CD4-positive, alpha-beta T cell treated with Interleukin-21 for 1 hour (primary cell): ENCODE measurements at places on chromosomes 5 and 9.

DNA sequence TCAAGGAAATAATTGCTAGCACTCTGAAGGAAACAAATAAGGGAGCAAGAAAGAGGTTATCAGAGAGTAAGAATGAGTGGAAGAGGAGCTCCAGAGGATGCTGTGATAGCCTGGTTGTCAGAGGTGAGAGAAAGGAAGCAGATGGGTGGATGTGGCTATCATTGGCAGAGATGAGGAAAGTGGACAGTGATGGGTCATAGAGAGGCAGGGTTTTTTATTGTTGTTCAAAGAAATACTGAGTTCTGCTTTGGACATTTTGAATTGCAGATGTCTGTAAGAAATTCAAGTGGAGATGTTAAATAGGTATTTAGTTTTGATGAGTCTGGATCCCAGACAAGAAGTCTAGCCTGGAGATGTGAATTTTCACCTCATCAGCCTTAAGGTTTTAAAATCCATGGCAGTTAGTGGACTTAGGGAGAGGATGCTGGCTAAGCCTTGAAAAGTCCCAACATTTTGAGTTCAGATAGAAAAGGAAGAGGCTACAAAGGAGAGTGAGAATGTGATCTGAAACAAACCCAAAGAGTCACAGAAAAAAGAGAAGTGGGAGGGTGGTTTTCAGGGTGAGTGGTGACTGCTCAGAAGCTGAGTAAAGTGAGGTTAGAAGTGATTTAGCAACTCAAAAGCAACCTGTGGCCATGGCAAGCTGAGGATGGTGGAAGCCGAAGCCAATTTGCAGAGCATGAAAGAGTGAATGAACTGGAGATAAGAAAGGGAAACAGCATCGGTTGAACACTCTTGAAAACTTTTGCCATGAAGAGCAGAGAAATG, 50.4 kb downstream of the PPIC start:
- no peak for DNase-seq

DNA sequence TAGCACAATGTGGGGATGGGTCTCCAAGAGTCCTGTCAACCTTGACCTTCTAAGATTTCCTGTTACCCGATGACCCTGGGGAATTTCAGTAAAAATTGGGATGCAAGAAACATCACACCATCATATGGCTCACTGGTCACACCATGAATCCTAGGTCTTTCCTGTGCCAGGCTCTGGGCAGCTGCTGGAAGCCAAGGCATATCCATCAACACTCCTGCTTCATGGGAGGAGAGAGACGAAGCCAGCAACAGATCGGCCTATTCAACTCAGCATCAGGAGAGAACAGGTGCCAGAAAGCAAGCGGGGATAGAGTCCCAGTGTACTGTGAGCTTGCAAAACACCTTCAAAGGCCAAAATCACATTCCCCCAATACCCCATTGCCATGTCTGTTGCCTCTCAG, 6.5 kb upstream of the NEK6 start:
- no peak for DNase-seq

GRCh38 chr9:121798941-121799340, 147.5 kb downstream of the DAB2IP start:
- no peak for DNase-seq

DNA sequence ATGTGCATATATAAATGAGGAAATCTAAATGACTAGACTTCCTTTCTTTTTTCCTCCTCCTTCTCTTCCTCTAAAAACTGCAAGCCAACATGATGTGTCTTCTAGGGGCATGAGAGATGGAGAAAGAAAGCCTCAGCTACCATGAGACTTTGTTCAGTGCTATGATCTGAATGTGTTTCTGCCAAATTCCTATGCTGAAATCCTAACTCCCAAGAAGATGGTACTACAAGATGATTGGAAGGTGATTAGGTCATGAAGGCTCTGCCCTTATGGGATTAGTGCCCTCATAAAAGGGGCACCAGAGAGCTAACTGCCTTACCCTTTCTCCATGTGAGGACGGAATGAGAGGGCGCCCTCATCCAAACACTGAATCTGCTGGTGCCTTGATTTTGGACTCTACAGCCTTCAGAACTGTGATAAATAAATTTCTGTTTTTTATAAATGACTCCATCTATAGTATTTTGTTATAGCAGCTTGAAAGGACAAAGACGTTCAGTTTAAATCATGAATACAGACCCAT, 72.2 kb upstream of the IL6ST start:
- DNase-seq: no peak

- DNase-seq: peak; percentile 75
These were observed 120.4 kb downstream of the RAPGEF6 start for GRCh38 chr5:131514316-131515283.

GRCh38 chr9:137368431-137369035, 54.4 kb downstream of the EXD3 start:
- DNase-seq: no peak

DNA sequence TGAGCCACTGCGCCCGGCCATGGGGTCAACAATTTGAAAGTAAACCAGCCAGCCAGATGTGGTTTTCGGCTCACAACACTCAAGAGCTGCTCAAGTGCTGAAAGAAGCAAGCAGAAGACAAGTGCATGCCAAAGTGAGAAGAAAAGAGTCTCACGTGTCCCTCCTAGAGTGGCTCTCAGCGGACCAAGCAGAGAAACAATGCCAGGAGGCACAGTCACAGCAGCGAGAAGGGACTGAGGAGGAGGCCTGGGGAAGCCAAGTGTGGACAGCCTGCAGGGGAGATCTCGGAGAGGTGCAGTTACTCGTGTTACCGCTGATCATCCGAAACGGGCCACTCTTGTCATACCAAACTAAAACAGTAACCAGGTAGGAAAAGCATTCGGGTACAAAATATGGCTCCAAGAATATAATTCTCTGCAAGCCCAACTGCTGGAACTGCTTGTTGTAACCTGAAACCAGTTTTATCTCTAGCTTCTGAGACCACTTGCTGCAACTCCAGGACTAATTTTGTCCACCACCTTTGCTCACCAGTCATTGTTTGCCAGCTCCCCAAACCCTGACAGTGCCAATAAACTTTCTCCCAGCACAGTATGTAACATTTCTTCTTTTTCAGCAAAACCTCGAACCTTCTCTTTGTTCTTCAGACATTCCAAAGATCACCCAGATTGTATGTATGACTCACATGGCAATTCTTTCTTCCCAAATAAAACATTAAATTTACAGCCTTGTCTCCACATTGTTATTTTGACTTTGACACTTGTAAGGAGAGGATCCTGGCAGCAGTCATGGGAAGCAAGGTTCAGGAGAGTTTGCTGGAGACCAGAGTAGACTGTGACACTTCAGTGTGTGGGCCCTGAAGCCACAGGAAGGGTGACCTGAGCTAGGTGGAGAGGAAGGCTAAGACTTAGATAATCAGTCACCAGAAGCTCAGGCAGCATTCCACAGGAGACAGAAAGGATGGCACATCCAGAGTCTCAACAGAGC, 6.3 kb downstream of the SLC35D2 start:
- DNase-seq: no peak

DNA sequence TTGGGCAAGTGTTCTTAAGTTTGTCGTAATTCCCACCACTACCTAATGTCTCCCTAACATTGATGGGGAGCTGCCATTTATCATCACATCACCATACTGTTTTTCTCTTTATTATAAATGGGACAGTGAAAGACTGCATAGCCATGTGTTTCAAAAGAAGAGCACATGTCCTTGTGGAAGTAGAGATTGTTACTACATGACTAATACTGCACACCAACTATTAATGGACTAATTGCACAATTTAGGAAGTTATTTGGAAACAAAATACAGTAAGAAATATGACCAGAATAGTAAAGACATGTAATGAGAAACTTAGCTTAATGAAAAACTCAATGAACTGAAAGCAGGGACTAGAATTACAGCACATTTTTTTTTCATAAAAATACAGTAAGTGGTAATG, 12.0 kb upstream of the ELOVL7 start:
- no peak for DNase-seq

- DNase-seq: no peak
These were observed 132.5 kb upstream of the FER start for GRCh38 chr5:108615216-108615615.

DNA sequence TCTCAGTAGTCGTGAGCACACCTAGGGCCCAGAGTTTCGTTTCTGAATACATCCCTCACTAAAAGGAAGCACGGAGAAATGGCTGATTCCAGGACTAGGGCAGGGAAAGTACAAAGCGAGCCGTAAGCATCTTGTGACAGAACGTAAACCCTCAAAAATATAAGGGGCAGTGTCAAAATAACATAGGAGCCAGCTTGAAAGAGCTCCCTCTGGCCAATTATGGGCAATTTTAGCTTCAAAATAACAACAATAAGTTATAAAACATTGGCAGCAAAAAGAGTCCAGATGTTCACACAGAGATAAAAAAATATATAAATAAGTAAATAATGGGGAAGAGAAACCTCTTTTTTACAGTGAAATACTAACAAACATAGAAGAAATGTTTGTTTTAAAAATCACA, 18.5 kb upstream of the GLIS3 start:
- no peak for DNase-seq

DNA sequence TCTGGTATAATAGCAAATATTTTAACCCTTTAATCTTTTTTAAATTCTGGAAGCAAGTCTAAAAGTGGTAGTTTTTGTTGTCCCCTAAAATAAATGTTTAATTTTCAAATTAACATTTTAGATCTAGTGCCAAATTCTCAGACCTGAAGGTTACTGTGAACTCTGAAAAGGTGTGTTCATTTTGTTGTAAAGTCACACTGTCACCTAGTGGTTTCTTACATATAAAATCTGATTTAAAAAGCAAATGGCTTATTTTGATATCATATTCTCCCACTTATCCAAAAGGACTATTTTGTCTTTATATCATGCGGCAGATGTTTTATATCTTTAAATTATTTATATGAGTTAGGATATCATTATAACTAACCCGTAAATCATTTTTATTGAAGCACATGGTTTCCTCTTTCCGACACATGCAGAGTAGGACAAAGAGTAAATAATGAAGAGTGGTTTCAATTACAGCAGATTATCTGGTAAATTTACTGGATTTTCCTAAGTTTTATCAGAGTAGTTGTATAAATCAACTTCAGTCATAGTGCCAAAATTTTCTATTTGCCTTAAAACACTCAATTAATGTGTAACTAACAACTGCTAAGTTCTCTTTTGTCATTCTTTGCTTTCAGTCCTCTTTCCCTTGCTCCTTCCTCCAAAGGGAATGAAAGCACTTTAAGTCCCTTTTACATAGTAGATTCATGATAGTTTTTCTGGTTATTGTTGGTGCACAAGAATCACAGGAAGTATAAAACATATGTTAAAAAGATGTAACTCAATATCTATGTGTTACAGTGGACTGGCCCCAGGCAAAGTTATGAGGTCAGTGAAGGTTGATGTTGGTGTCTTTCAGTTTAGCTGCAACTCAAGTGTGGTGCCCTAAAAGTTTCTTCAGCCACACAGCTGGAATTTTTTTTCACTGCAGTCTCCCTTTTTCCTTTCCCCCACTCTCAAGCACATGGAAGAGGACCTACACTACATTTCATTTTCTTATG, 189.6 kb downstream of the COX7C start:
- DNase-seq: no peak

GRCh38 chr5:32443145-32443540, 1.4 kb downstream of the ZFR start:
- DNase-seq: no peak

GRCh38 chr5:106418196-106418595, 1252.5 kb downstream of the EFNA5 start:
- no peak for DNase-seq

- peak; percentile 86 for DNase-seq
These were observed at the start of gene JMY for GRCh38 chr5:79235634-79236361. Gene JMY (plus strand): TSS chr5:79236131. CDS start chr5:79236651, 520 bp downstream.

GRCh38 chr5:131787736-131788135, 9.1 kb downstream of the FNIP1 start:
- DNase-seq: no peak

- DNase-seq: no peak
These were observed 341.4 kb upstream of the EDIL3 start for GRCh38 chr5:84725946-84726570.

- DNase-seq: no peak
These were observed 419.8 kb upstream of the KIF2A start for GRCh38 chr5:61886214-61886613.

DNA sequence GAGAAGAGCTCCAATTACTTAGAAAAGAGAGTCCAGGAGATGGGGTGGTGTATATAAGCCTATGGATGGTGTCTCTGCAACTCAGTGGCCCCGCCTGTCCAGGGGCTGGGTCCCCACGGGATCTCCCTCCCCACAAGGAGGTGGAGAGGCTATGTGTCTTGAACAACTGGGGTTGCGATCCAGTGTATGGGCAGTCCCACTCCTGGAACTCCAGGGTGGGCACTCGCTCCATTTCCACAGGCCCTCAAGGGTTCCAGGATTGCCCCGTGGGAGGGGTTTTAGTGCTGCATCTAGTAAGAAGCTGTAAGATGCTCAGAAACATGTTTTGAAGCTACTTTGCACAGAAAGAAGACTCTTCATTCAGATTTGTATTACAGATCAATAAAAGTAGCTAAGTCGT, 558 bp upstream of the SMAD5 start:
- DNase-seq: no peak

- no peak for DNase-seq
These were observed 11.1 kb upstream of the NRG2 start for GRCh38 chr5:140054086-140054689.

GRCh38 chr5:25006237-25006636, 361.5 kb upstream of the CDH10 start:
- no peak for DNase-seq

DNA sequence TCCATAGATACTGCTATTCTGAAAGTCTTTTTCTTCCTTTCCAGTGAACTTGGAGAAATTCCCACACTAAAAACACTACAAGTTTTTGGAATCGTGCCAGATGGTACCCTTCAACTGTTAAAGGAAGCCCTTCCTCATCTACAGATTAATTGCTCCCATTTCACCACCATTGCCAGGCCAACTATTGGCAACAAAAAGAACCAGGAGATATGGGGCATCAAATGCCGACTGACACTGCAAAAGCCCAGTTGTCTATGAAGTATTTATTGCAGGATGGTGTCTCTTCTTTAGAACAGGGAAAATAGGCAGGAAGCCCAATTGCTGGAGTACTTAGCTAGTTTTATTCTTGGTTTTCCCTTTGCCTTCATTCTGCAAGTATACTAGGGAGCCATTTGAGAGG, 29.9 kb downstream of the SKP2 start:
- no peak for DNase-seq

- DNase-seq: no peak
These were observed 217.5 kb downstream of the ZSWIM6 start for GRCh38 chr5:61549530-61549929.

DNA sequence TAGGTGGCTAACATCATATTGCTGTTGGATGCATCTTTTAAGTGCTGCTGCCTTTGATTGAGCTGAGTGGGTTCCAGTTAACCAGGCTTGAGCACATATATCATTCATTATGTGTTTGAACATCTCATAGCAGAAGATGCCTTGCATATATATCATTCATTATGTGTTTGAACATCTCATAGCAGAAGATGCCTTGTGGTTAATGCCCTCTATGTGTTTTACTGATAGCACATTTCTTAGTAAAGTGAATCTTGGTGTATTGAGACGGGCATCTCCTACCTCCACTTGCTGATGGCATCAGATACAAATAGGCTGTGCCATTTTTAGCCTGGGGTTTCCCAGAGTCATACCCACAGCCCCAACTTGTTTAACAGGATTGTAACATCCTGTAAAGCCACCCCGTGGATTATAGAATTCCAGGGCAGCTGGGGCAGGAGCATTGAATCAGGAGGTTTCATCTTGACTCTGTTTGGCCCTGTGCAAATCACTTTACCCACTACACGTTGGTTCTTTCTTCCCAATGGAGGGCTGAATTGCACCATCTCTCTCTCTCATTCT, 26.5 kb downstream of the MTAP start:
- no peak for DNase-seq

GRCh38 chr9:80435591-80435990, 863.8 kb downstream of the TLE4 start:
- DNase-seq: no peak
